ENCODE measurements at places on chromosomes 12 and 14. TPM values are rescaled to one million over a fixed set of nuclear protein-coding genes. Genes with fewer than 3 reads are reported as not detected.
A peak's percentile ranks its signal among the peaks of the same experiment; 100 is the strongest.

A2M gene
- polyA plus RNA-seq, result 74.4 TPM

PSME2 gene
- polyA plus RNA-seq, result 243 TPM

INHBC gene
- polyA plus RNA-seq, result 0.40 TPM

GLI1 gene
- 7.3 TPM for polyA plus RNA-seq

RBMS2 gene
- 22.5 TPM for polyA plus RNA-seq

CKB gene
- 326 TPM for polyA plus RNA-seq

REC8 gene
- polyA plus RNA-seq, result 201 TPM

GALNT8 gene
- 19.5 TPM for polyA plus RNA-seq

SERPINA9 gene
- polyA plus RNA-seq, result not detected

ANKRD33 gene
- polyA plus RNA-seq, result 0.06 TPM

OR4E2 gene
- polyA plus RNA-seq, result not detected

ENDOU gene
- 1.8 TPM for polyA plus RNA-seq

SPTLC2 gene
- 17.4 TPM for polyA plus RNA-seq

PROX2 gene
- polyA plus RNA-seq, result 1.5 TPM

C1QL4 gene
- polyA plus RNA-seq, result 0.01 TPM

CFAP251 gene
- polyA plus RNA-seq, result 2.2 TPM

TMEM121 gene
- polyA plus RNA-seq, result 3.0 TPM

CEP128 gene
- 2.4 TPM for polyA plus RNA-seq

GRCh38 chr12:26736563-26737486 is 96.2 kb downstream of the ITPR2 start:
- DNase-seq, result no peak

GRCh38 chr12:114783089-114783618 is 99.2 kb upstream of the TBX3 start:
- DNase-seq, result peak; percentile 16

DNA sequence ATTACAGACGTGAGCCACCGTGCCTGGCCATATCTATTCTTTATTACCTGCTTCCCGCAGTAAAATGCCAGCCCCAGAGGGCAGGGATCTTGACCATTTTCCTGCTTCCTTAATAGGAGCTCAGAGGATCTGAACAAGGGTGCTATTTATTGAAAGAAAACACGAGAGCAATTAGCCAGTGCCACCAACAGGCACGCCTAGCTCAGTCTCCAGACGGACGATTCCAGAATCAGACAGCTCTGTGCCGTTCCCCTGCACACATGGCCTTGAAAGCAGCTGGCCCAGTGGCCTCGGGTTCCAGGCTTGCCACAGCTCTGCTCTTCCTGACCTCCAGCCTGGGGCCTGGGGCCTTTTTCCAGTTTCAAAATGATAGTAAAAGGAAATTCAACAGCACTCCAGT is 135.2 kb upstream of the RFLNA start:
- DNase-seq, result peak; percentile 30

DNA sequence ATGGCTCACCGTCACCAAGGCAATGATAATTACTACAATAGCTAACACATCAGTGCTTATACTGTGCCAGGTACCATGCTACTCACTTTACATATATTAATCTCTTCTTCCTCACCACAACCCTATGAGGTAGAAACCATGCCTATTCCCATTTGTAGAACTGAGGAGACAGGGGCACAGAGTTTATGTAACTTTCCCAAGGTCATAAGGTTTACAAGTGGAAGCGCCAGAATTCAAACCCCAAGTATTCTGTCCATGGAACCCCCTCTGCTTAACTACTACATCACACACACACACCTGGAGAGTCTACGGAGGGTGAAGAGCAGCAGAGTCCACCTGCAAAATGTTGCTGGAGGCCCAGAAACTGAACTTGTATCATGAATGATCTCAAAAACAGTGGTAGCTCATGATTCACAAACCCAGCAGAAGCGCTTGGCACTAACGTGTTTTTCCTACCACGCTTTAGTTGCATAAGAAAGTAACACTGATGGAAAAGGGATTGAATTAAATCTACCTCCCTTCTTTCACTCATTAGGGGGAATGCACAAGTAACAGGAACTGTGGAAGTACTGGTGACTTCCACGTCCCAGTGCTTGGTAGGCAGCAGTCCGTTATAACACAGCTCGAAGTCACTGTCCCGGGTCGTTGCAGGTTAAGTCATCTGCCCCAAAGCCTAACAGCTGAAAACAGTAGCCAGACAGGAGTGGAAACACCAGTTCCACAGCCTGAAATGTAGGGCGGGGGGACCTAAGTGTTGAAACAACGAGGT is 2.0 kb downstream of the ITPR2 start:
- DNase-seq, result no peak

- DNase-seq, result no peak
Measured at GRCh38 chr12:32377344-32378055, 21.9 kb upstream of the FGD4 start.

GRCh38 chr14:104341532-104342434 is 203.4 kb downstream of the KIF26A start:
- peak; percentile 68 for DNase-seq

DNA sequence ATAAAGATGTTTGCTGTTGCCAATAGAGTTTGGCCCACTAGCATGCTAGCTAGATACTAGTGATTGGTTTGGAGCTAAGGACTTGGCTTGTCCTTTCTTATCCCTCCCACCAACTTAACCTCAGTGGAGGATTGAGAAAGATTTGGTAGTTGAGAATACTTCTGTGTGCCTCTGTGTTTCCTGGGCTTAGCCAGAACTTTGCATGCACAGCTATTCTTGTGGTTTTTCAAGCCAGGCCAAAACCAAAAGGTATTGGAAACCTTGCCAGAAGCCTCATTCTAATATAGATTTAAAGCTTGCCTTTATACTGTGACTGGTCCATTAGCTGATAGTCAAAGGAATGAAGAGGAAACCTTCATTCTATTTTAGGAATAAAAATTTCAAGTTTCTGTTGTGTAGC is 188.5 kb downstream of the CCDC91 start:
- no peak for DNase-seq

GRCh38 chr12:54232790-54233189 is 44.0 kb upstream of the SMUG1 start:
- DNase-seq, result no peak

- no peak for DNase-seq
Measured at GRCh38 chr12:39413836-39414771, 28.8 kb downstream of the KIF21A start.

DNA sequence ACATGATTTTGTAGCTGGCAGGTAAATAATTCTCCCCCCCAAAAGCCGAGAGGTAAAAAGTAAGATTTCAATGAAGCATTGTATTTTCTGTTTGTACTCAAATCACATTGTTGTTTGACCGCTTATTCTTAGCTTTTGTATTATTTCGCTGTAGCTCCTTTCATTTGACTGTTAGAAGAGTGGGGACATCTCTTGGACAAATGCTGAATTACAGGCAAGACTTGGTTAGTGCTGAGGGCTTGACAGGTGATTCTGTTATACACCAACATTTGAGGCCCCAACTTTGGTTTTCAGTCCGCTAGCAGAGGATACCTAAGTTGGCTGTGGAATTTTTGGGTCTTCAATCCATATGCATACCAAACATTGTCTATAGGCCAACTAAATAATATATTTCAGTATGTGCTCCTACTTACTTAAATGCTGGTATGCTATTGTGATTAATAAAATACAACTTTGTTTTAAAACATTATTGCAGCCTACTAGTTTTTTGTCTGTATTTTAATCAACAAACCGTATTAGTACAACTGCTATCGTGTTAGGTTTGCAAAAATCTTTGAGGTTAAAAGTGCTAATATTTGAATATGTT is 102.2 kb downstream of the ERC1 start:
- DNase-seq, result peak; percentile 42

GRCh38 chr12:121279507-121279915 is 17.0 kb downstream of the CAMKK2 start:
- no peak for DNase-seq

DNA sequence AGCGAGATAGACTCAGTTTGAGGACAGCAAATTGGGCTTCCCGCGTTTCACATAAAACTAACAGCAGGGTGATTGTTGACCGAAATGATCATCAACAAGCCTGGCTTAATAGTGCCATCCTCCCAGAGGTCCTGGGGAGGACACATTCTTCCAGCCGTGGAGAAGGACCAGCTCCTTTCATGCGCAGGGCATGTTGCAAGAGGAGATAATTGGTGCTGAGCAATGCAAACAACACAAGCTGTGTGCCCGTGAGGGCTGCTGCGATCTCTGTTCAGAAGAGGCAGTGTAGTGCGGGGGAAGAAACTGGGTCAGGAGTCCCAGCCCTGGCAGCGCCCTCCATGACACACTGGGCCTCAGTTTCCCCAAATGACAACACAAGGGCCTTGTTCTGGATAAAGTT is 54.3 kb downstream of the CCDC85C start:
- no peak for DNase-seq

- no peak for DNase-seq
Measured at GRCh38 chr12:16914853-16915252, 308.9 kb upstream of the LMO3 start.

DNA sequence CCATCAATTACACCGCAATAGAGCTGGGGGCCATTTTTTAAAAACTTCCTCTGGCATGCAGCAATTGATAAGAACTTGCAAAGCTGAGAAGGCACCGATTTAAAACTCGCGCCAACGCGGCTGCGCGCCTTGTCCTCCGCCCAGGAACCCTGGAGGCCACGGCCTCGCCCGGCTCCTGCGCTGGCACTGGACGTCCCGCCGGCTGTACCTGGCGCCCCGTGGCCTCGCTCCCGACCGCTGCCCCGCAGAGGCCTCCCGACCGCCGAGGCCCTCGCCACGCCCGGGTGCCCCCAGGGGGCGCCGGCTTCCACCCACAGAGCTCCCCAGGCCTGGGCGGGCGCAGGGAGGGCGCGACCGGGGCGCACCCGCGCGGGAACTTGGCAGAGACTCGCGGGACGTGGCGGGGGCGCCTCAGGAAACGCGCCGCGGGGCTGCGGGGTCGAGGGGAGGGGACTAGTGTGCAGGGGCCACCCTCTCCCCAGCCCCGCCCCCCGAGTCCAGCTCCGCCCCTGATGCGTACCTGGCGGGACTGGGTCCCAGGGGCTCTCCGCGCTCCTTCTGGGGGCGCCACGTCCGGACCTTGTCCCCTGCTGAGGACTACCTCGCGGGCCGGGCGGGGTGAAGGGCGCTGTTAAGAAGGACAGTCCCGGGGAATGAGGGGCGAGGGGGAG is 65.7 kb downstream of the TNFAIP2 start:
- peak; percentile 86 for DNase-seq

DNA sequence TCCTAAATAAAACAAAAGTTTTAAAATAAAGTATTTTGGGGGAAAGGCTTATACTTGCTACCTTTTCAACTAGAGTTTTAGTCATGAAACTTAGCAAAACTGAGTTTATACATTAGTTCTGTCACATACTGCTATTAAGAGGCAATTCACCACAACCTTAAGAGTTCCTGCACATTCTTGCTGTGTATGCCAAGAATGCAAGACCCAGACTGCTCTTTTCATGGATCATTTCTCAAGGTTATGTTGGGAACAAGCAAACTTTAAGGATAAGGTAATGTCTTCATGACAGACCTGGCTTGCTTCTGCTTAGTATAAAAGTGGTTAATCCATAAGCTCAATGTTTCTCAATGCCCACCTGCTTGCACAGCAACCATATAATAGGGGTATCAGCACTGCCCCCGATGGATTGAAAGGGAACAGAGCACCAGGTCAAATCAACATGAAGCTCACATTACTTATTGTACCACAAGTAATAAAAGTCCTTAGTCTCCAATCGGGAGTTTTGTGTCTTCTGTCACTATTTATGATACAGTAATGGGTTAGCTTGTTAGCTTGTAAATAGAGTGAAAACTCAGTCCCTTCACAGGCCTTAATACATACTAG is 67.6 kb downstream of the KIF21A start:
- DNase-seq, result no peak

- no peak for DNase-seq
Measured at GRCh38 chr14:90275458-90275814, 19.1 kb downstream of the PSMC1 start.

DNA sequence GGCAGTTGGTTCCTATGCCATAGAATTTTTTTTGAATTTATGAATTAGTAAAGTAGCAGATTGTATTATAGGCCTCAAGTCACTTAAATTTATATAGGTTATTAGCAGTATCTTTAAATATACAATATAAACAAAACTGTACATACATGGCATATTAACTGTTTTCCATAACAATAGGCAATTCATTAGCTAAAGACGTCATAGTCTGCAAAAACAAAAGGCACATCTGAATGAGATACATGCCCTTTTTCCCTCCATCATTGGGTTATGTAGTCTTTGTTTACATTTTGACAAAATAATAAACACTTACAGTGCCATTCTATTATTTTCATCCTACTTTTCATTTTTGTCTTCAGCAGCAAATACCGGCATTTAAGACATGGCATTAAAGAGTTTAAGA is 1.1 kb upstream of the VCPKMT start:
- DNase-seq, result no peak

DNA sequence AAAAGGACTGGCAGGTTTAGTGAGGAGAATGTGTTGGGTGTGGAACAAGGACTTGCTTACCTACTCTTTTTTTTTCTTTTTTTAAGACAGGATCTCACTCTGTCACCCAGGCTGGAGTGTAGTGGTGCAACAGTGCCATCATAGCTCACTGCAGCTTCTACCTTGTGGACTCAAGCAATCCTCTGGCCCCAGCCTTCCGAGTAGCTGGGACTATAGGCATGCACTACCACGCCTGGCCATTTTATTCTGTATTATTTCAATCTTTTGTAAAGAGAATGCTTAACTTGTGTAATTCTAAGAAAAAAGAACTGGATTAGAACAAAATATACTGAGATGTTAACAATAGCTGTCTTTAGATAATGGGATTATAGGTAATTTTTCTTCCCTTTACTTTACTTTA is 1.9 kb upstream of the VRTN start:
- peak; percentile 53 for DNase-seq

GRCh38 chr14:99574099-99574880 is 29.7 kb downstream of the CCDC85C start:
- DNase-seq, result peak; percentile 79

DNA sequence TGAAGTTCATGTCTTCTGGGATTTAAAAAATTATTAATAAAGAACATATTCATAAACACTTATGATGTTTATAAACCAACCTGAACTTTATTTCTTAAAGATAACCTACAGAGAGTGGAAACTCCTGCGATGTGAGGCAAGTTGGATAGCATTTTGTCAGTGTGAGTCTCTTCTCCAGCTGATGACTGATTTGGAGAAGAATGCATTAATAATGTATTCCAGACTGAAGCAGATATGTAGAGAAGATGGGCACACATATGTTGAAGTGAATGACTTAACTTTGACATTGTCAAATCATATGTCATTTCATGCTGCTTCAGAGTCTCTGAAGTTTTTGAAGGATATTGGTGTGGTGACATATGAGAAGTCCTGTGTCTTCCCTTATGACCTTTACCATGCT is 7.3 kb downstream of the HELB start:
- no peak for DNase-seq

DNA sequence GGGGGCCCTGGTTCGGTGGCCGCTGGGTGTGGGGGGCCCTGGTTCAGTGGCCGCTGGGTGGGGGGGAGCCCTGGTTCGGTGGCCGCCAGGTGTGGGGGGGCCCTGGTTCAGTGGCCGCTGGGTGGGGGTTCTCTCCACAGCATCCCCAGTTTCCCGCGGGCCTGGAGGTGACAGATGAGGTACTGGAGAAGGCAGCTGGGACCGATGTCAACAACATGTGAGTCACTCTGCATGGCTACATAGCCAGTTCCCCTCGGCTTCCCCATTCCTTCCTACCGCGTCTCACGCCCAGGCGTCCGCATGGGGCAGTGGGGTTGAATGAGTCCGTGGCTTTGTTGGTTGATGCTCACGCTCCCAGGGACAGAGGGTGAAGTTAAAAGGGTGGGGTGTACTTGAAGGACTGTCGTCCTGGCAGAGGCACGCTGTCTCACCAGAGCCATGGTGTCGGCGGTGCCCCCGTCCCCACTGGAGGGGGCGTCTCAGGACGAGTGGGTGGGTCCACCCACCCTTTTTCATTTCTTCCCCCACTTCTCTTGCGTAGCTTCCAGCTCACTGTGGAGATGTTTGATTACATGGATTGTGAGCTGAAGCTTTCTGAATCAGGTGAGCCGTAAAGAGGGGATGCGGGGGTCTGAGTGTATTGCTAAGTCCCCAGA is 15.6 kb downstream of the HIP1R start:
- no peak for DNase-seq
